Stimulated activated CD8-positive, alpha-beta memory T cell treated with anti-CD3 and anti-CD28 coated beads, Interleukin-7, amount 100 ng/mL, for 1 hour (primary cell): ENCODE measurements at places on chromosomes 7 and 10.

GRCh38 chr7:42672339-42672999 is 239.4 kb downstream of the C7orf25 start:
- no peak for DNase-seq

DNA sequence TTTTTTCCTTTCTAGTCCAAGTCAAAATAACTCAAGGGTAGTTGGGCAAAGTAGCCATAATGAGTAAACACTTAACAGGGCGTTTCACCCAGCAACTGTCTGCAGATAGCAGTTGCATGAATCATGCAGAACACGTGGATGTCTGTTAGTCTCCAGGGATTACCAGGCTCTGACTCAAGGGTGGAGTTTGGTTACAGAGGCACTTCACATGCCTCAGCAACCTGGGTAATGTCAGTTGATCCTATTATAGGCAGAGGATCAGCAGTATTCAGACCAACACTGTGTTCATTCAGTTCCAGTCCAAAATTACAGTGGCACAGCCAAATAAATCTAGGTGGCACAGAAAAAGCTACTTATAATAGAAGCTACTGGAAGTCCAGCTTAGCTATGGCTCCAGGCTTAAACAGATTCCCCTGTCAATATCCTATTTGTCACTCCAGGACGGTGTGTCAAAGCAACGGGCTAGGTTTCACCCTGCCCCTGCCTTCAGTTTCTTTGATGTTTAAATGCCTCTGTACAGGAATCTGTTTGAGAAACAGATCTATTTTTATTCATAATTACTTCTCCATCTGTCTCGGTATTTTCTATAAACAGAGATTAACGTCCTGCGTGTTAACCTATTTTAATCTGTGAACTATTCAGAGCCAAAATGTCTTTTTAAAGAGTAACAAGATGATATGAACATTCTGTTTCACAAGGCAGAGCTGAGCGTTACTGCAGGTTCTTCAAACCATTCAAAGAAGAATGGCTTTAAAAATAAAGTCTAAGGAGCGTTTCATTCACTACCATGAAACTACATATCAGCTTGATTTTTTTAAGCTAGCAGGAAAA is 162.6 kb upstream of the AKR1E2 start:
- no peak for DNase-seq

GRCh38 chr10:60363187-60363586 is 26.5 kb downstream of the ANK3 start:
- no peak for DNase-seq

DNA sequence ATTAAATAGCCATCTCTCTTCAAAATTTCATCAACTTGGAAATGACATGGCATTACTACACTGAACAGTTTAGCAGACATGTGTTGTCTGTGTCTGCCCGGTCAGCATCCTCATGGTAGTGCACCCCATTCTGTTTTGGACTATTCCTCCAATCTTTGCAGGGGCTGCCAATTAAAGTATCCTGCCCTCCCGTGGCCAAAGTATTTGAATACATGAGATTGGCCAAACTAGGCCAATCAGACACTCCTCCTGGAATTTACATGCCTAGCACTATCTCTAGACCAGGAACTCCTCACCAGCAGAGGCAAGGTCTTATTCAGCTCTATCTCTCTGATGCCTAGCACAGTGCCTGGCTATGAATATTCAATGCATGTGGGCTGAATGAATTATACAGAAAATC is 4.4 kb downstream of the SHTN1 start:
- no peak for DNase-seq

- DNase-seq: no peak
Measured at GRCh38 chr7:113013761-113014449, 72.7 kb downstream of the GPR85 start.
